Bronchial epithelial cell (primary cell): ENCODE measurements at places on chromosomes 16 and 17. TPM values are rescaled to one million over a fixed set of nuclear protein-coding genes. Genes with fewer than 3 reads are reported as not detected.
A peak's percentile ranks its signal among the peaks of the same experiment; 100 is the strongest.

Gene SYT17
- 1.1 and 1.3 TPM in 2 replicates for total RNA-seq

Gene CSF3
- under 0.01 TPM in 1 of 2 replicates, not detected in the other for total RNA-seq

Gene SLC52A1
- total RNA-seq: 0.26 and 0.53 TPM in 2 replicates

Gene TP53TG3D
- total RNA-seq: not detected in 2 replicates

Gene SCNN1G
- 0.38 TPM in 1 of 2 replicates, not detected in the other for total RNA-seq

Gene EPN3
- 2.9 and 10.9 TPM in 2 replicates for total RNA-seq

Gene CDH1
- total RNA-seq: 250 and 360 TPM in 2 replicates

Gene AMDHD2
- total RNA-seq: 27.7 and 35.8 TPM in 2 replicates

Gene KRTAP3-1
- not detected in 2 replicates for total RNA-seq

Gene TRPV3
- total RNA-seq: 0.79 and 1.2 TPM in 2 replicates

Gene C17orf78
- not detected in 2 replicates for total RNA-seq

- no peak for DNase-seq
These were observed 503.4 kb upstream of the PSMD7 start for GRCh38 chr16:73793260-73793659.

DNA sequence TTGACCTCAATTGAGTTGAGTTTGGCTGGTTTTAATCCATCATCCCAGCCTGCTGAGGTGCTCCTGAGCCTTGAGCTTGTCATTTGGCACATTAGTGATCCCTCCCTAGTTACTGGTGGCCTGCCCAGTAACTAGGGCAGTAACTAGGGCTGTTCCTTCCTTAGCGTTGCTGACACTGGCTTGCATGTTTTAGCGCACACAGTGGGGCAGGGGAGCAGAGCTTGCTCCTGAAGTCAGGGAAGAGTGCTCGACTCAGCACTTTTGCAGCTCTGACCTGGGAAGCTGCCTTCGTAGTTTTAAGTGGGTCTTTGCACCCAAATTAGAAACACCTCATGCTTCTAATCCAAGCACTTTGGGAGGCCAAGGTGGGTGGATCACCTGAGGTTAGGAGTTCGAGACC, 15.7 kb downstream of the CCDC42 start:
- no peak for DNase-seq

- peak; percentile 90 for DNase-seq
These were observed 67.0 kb downstream of the CENPV start for GRCh38 chr17:16286009-16286946.

GRCh38 chr16:3147757-3148104, 12.9 kb downstream of the ZNF213 start:
- DNase-seq: no peak

DNA sequence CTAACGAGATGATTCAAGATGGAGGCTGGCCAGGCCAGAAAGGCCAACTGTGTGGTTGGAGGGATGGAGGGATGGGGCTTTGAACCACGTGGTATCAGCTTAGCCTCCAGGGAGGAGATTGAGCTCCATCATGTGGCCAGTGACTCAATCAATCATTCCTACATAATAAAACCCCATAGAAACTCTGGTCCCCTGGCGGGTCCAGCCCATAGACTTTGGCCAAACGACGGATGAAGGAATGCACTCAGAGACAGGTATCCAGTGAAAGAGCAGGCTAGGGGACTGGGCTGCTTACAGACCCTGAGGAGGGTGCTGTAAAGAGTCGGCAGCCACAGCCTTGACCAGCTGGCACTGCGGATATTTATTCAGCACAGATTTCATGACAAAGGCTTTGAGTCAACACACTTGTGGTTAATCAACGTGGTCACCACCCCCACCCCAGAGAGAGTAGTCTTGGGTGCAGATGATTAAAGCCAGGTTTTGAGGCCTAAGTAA, 308.7 kb upstream of the TNRC6C start:
- DNase-seq: peak; percentile 3

- peak; percentile 23 for DNase-seq
These were observed 119.0 kb downstream of the SNX29 start for GRCh38 chr16:12095275-12096156.

DNA sequence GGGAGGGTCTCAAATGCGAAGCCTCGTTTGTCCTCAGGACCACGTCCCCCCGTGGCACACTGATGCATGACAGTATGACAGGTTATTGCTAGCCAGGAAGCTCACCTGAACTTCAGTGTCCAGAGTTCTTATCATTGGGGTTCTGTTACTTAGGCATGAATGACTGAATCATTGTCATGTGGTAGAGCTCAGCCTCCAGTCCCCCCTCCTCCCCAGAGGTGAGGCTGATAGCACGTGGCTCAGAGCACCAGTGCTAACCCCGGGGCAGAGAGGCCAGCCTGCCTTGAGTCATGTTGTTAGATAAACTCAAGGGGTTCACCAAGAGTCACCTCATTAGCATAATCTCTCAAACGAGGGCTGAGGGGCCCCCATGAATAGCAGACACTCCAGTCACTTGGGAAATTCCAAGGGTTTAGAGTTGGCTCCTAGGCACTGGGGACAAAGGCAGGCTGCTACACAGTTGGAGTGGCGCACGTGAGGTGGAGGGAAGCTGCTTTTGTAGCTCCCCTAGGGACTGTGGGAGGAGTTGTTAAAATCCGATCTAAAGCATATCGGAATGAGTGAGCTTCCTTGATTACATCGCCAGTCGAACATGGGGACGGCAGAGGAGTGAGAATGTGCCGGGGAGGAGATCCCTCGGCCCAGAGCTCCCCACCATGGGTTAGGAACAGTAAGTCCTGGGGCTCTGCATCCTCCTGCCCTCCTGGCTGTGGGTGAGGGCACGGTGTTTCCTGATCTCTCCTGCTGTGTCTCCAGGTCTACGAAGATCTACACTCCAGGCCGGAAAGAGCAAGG, 18.2 kb downstream of the DHX38 start:
- DNase-seq: peak; percentile 10

GRCh38 chr17:49108318-49108717, 24.3 kb upstream of the B4GALNT2 start:
- DNase-seq: peak; percentile 68

- no peak for DNase-seq
These were observed 34.4 kb downstream of the GPRC5B start for GRCh38 chr16:19850131-19850817.

GRCh38 chr17:69424287-69425041, 10.0 kb downstream of the MAP2K6 start:
- DNase-seq: peak; percentile 53

DNA sequence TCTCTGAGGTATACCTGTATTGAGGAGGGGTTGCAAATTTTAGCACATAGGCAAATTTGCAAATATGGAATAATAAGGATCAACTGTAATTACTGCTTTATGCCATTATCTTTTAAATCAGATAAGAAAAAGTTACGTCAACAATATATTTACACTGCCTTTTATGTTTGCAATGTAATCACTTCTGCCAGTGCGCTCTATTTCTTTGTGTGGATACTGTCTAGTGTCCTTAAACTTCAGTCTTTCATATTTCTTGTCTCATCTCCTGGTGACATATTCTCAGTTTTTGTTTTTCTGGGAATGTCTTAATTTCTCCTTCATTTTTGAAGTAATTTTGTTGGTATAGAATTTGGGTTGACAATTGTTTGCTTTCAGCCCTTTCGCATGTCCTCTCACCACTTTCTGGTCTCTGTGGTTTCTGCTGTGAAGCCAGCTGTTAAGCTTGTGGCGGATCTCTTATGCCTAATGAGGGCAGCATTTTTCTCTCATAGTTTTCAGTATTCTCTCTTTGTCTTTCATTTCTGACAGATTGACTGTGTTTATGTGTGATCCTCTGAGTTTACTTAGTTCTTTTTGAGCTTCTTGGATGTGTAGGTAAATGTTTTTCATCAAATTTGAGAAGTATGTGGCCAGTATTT, 37.6 kb upstream of the ABCC11 start:
- no peak for DNase-seq

DNA sequence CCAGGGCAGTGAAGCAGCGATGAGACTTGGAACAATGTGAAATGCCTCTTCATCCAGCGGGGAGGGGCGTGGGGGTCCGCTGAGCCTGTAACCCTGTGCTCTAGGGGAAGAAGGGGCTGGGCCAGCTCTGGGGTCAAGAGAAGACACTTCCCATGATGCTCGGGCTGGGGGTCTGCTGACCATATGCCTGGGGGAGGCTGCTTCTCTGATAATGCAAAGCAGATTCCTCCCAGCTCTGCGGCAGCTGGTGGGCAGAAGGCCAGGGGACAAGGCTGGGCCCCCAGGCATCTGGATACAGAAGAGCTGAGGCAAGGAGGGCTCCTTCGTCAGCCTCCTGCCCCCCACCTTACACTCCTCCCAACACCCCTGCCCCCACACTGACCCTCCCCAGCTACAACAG, 24.7 kb downstream of the NGFR start:
- DNase-seq: no peak

DNA sequence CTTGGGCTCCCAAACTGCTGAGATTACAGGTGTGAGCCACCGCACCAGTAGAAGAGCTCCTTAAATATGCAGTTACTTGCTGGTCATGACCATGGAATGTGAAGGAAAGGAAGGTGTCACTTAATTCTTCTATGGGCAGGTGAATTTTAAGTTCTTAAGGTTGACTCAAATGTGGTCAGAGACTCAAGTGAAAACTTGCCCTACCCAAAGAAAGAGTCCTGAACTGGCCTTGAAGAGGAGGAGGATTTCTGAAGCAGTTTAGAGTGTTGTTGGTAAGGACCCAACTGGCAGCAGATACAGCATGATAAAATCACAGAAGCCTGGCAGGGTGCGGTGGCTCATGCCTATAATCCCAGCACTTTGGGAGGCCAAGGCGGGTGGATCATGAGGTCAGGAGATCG, 29.4 kb downstream of the CHD9 start:
- peak; percentile 99 for DNase-seq

DNA sequence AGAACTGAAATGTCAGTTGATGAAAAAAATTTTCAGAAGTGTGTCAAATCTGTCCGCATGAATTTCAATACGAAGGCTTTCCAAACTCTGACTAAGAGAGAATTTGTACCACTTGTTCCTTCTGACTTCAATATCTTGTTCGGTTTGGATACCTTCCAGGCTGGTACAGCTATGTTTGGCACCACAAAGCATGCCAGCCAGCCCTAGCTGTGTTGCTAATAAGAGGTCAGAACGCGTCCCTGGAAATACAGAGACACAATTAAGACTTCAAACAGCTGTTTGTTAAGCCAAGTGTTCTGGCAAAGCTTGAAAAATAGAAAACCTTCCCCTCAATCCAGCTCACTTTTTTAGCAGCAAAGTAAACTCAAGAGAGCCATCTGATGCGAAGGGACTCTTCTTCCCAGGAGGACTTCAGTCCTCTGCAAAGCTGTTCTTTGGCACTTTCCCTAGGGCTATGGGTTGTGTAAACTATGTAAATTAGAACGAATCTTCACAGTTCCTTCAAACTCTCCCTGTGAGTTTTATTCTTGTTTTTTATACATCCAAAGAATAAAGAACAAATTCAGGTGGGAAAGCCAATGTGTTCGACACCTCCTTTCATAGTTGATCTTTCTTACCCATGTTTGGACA, 35.1 kb downstream of the GRB2 start:
- DNase-seq: no peak

DNA sequence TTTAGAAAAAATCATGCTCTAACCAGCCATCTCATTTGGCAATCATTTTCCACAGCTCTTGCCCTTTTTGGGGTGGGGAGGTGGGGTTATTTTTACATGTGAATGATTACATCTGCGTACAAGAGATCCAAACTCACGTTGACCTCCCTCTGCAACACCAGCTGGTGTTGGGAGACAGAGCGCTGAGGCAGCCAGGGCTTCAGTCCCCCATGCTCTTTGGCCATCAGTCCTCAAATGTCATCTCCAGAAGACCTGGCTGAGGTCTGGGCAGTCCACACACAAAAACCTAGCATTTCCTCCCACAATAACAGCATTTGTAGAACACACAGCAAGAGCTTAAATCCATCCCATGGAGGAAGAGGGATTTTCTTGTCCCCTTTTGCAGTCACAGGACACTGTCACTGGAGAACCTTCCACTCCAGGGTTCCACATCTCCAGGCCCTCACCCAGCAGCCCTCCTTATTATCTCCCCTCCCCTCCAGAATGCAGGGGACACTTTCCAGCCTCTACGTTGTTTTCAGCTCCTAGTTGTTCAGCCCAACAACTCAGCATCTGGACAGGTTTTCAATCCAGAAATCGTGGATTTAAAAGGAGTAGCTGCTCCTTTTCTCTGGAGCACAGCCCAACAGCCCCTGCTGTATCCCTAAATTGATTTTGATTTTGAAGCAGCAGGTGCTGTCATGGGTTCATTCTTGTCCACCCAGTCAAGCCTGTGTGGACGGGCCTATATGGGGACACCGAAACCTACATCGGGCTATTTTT, 21.1 kb downstream of the MEOX1 start:
- no peak for DNase-seq

DNA sequence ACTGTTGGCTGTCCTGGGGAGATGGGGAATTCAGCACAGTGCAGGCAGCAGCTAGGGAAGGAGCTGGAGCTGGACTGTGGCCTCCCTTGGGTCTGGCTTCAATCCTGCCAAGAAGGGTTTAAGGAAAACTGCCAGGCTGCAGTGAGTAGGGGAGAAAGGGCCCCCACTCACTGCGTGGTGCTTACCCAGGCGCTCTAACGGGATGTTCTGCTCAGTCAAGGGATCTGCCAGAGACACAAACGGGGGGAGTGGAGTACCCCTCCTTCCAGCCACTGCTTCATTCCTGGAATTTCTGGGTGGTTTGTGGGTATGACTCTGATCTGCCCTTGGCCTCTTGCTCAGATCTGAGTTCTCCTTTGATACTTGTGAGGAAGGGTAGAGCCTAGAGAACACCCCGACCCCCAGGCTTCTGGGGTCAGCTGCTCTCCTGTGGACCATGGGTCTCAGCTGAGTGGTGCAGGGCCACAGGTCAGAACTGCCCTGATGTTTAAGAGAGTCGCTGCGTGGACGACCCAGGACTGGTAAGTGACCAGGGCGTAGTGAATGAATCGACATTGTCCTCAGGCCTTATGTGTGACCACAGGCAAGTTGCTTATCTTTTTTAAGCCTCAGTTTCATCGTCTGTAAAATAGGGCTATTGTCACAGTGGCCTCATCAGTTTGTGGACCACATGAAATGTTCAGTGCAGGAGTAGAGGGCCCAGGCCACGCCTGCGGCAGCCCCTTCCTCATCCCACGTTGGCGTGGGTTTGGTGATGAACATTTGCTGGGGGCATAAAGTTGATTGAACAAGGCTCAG, 9.6 kb downstream of the CRISPLD2 start:
- no peak for DNase-seq
